Mucosa of gallbladder (tissue), 1 donor: ENCODE measurements at places on chromosomes 3 and 15.

- DNase-seq, result no peak
Measured at GRCh38 chr3:195189821-195190220, 81.1 kb downstream of the XXYLT1 start.

GRCh38 chr3:194767446-194768207 is 81.9 kb downstream of the FAM43A start:
- no peak for DNase-seq

GRCh38 chr3:18027161-18027939 is 284.9 kb upstream of the TBC1D5 start:
- no peak for DNase-seq

- no peak for DNase-seq
Measured at GRCh38 chr15:68470049-68470742, 38.2 kb upstream of the ITGA11 start.

DNA sequence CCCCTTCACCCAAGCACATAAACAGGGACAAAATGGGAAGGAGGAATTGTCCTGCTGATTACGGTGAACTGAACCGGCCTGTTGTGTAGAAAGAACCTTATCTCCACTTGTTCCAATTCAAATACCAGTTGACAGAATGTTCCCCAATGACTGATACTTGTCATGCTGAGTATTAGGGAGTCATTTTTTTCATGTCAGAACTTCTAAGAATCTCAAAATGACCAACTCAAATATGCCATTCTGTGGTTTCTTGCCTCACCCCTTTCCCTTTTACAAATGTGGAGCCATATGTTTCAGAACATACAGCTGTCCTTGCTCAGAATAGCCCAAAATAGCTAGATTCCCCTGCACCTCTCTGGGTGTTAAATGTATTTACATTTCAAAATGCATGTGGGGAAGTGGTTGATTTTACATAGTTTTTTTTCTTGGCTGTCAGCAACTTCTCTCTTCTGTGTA is 405.9 kb upstream of the TBL1XR1 start:
- DNase-seq, result no peak

DNA sequence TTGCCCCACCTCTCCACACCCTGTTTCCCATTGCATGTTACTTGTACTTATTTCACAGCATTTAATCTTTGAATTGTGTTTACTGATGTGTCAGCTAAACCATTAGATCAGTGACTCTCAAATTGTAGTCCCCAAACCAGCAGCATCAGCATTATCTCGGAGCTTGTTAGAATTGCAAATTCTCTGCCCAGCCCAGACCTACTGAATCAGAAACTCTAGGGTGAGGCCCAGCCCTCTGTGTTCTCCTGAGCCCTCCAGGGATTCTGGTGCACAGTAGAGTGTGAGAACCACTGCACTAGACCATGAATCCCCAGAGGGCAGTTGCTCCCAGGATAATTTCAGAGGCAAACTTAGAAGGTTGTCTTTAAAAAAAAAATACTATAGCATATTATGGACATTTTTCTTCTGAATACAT is 13.0 kb downstream of the PLD1 start:
- DNase-seq, result no peak

- DNase-seq, result peak; percentile 39
Measured at GRCh38 chr15:89912674-89913396, at the start of gene ARPIN. Gene ARPIN (minus strand): TSS chr15:89912952. CDS start chr15:89912835, 117 bp downstream.

GRCh38 chr15:63146684-63147083 is 10.6 kb downstream of the RPS27L start:
- no peak for DNase-seq

DNA sequence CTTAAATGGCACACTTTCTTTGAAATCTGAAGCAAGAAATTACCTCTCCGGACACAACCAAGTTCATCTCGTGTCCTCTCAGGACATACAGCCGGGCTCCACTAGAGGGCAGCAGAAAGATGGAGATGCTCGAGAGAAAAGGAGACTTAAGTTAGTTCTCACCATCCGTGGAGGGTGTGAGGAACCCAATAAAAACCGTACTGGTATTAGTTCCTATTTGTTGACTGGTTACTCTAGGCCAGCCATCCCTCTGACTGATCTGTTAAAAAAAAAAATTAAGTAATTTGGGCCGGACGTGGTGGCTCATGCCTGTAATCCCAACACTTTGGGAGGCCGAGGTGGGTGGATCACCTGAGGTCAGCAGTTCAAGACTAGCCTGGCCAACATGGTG is 7.9 kb upstream of the CYP11A1 start:
- peak; percentile 86 for DNase-seq

GRCh38 chr3:101950510-101950909 is 101.2 kb downstream of the NFKBIZ start:
- no peak for DNase-seq

GRCh38 chr3:177700117-177700516 is 502.8 kb upstream of the TBL1XR1 start:
- no peak for DNase-seq

DNA sequence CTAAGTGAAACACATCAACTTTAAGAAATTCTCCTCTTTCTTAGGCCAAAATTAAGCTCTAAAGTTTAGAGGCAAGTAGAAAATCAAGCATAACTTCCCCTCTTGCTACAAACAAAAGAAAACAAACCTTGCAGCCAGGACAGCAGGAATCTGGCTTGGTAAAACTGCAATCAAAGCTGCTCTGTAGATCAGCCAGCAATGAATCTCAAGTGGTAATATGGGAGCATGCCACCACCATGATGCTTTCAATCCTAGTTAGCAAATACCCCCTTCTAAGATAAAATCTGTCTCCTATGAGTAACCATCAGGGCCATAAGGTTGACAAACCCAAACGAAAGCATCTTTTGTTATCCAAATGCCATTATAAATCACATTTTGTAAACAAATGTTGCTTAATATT is 208.3 kb upstream of the PLSCR5 start:
- no peak for DNase-seq

- no peak for DNase-seq
Measured at GRCh38 chr15:25709437-25710159, 153.5 kb downstream of the ATP10A start.

- DNase-seq, result no peak
Measured at GRCh38 chr3:130946882-130947281, 53.0 kb downstream of the ATP2C1 start.

DNA sequence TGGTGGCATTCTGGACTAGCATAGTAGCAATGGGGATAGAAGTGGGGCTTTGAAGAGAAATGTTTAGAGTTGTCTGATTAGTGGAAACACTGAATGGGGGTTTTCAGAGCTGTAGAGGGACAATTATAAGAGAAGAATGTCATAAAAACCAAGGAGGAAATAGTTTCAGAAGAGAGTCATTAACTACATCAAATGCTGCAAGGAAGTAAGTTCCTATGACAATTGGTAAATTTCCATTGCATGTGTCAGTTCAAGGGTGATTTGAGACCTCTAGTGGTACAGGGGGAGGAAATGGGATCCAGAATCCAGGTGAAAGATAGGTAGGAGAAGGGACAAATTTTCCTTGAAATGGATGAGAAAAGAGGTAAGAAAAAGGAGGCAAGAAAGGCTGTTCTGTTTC is 68.3 kb upstream of the TBC1D5 start:
- no peak for DNase-seq

DNA sequence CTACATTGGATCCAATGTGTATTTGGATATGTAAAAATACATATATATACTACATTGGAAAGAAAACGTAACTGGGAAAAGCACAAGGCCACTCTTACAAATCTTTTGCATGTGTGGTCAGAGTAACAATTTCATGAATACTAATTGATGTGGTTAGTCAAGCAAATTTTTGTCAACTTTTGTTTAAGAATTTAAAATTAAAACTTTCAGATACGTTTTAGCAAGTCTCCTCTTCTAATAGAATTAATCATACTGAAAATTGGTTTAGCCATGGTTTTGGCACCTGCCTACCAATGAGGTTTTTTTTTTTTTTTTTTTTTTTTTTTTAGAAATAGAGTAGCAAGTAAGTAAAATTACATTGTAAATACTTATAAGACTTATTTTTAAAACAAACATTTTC is 153.0 kb upstream of the CGNL1 start:
- DNase-seq, result no peak

DNA sequence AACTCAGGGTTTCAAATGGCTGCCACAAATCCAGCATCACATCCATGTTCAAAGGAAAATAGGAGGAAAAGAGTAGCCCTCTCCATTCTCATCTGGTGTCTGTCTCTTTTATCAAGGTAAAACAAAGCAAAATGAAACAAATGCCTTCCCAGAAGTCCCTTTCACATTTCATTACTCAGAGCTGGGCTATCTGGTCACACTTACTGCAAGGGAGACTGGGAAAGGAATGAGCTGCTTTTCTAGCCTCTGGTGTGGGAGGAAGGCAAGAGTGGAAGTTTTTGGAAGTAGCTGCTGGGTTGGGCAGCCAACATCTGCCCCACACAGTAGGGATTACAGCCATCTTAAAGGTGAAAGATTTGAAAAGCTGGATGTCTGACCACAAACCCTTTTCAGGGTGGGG is 51.8 kb downstream of the KLF15 start:
- DNase-seq, result no peak

DNA sequence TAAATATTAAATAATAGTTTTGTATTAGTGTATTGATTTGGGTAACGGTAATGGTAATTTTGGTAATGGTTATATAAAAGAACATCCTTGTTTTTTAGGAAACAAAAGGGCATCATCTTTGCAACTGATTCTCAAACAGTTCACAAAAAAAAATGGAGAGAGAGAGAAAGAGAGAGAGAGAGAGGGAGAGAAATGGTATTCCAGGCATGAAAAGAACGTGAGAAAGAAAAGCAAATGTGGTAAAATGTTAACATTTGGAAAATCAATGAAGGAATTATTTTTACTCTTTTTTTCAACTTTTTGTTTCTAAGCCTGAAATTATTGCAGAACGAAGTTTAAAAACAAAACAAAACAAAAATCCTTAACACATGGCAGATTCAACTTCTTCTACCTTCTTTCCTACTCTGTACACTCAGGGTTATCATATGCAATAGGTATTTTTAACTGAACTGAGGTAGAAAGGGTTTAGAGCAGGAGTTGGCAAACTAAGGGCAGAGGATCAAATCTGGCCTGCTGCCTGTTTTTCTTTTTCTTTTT is 2.2 kb upstream of the GLB1 start:
- no peak for DNase-seq

- no peak for DNase-seq
Measured at GRCh38 chr3:76405196-76405595, 619.8 kb upstream of the ZNF717 start.

- no peak for DNase-seq
Measured at GRCh38 chr15:34772312-34772711, 17.5 kb upstream of the GJD2 start.

- DNase-seq, result no peak
Measured at GRCh38 chr3:175075269-175075668, 216.1 kb downstream of the NAALADL2 start.

- DNase-seq, result no peak
Measured at GRCh38 chr3:25495726-25496253, 67.7 kb downstream of the RARB start.

GRCh38 chr15:93562395-93563123 is 473.5 kb upstream of the RGMA start:
- DNase-seq, result no peak

DNA sequence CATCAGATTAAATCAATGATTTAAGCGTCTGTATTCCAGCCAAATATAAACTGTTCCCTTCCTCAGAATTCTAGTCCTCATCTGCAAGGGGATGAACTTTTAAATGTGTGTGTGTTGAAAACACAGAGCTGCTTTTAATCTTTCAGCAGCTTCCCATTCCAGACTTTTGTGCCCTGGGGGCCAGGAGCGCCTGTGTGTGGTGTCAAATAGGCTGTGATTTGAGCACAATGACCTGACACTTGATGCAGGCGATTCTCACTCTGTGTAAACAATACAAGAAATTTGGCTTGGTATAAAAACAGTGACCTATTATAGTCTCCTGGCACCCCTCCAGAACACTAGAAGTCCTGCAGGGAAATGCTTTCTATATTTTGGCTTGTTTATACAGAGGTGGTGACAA is 274.6 kb upstream of the ROPN1 start:
- DNase-seq, result no peak

- no peak for DNase-seq
Measured at GRCh38 chr15:42727750-42728381, 9.1 kb downstream of the CDAN1 start.

- DNase-seq, result no peak
Measured at GRCh38 chr3:18247139-18247695, 177.9 kb downstream of the SATB1 start.

GRCh38 chr15:89864958-89865739 is 28.6 kb downstream of the AP3S2 start:
- DNase-seq, result no peak

DNA sequence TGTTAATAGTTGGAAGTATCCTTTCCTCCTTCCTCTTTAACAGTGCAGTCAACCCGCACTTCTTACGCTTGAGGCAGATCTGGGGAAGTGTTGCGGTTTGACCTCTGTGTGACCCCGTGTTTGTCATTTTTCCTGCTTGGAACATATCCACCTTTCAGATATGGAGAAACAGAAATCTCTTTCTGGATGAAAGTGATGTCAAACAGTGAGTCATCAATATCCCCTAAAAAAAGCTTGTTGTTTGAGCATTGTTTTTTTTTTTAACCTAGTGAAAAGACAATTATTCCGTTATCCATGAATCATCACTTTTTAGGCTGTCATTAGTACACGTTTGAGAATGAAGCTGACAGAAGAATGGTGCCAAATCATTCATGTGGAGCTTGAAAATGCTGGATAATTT is 293.7 kb downstream of the ARPP21 start:
- DNase-seq, result peak; percentile 60
